NCI-H526 treated with DMSO at 0.1 percent for 48 hours (cell line): ENCODE measurements at places on chromosomes 7 and 10.

- no peak for DNase-seq
Observed at GRCh38 chr7:2934984-2935740, 91.1 kb upstream of the GNA12 start.

- peak; percentile 83 for DNase-seq
Observed at GRCh38 chr7:21504021-21504420, 38.8 kb upstream of the DNAH11 start.

DNA sequence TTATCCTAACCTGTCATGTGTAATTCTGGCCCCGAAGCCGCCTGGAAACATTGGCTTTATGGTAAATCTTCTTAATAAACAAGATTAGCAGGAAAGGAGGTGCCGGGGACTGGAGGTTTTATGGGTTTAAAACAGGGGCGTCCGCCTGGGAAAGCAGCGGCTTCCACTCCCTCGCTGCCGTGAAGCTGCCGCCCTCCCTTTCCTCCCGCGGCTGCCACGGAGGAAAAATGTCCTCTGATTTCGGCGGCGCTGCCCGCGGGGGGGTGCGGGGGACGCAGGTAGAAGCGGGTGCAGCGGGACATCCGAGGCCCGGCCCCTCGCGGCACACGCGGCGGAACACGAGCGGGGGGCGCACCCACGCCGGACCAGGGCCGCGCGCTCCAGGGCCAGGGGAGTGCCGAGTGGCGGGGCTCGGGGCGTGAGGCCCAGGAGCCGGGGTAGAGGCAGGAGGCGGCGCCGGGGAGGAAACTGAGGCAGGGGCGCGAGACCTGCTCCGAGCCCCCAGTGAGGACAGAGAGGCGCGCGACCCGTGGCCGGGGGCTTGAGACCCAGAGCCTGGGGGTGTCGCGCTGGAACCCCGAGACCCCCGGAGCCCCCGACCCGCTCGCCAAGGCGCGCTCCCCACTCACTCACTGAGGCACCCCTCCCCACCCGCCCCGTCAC, 993 bp downstream of the PTPRN2 start:
- DNase-seq: no peak

GRCh38 chr10:101670635-101671034, 24.3 kb downstream of the FBXW4 start:
- no peak for DNase-seq

DNA sequence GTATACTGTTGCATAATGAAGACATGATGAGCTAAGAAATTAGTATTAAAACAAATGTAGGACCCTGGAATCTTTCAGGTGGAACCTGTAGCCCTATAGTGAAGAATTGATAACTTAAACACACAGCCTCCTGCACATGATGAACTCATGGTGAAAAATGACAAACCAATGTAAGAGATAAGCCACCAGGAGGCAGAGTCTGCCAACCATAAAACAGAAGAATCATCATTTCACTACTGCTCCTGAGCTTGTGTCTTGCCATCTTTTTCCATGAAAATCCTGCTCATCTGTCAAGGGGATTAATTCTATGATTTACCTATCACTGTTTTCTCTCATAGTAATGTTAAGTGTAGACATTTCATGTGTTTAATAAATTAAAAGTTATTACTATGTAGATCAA, 363.9 kb downstream of the MALRD1 start:
- peak; percentile 40 for DNase-seq

GRCh38 chr10:19869370-19869769, 53.1 kb downstream of the PLXDC2 start:
- DNase-seq: no peak

DNA sequence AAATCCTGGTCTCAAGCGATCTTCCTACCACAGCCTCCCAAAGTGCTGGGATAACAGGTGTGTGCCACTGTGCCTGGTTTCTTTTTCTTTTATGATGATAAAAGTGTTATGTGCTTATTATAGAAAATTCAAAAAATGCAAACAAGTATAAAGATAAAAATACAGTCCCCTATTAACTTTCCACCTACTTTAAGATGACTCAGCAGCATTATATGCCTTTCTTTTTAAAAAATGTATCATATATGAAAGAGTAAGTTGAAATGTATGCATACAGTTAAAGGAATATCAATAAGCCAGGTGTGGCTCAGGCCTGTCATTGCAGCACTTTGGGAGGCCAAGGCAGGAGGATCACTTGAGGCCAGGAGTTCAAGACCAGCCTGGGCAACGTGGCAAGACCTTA, 216.9 kb upstream of the GALNT17 start:
- DNase-seq: no peak

GRCh38 chr7:157021871-157022680, 11.6 kb upstream of the MNX1 start:
- DNase-seq: no peak

DNA sequence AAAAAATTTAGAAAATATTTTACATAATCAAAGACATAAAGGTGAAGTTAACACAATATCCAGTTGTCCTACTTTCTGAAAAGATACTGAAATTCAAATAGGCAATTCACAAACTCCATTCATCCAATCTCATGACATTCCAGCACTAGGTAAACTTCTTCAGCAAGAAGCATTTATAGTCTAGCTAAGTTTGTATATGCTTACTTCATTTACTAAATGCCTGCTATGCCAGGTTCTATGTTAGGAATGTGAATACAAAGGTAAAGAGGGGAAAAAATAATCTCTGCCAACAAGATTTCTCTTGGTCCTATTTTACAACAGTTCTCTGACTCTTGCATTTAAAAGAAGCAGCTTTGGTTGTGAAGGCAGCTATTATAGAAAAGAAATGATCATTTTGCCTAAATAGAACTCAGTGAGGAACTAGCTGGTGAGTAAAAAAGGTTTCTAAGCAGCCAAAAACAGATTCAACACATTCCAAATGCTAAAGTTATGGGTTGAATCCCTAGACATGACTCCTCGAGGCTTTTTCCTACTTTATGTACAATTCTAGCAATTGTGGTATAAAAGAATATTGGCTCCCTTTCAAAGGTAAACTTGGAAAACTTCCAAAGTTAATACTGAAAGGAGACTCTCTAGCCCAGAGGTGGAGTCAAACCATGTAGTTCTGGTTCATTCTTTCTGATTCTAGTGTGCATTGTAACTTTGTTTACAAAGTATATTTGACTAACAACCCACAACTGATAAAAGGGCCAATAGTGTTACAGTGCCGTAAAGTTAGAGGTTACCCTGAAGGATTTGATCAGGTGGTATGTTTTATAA, 30.9 kb upstream of the KLHL7 start:
- DNase-seq: no peak
